Effector CD4-positive, alpha-beta T cell (primary cell): ENCODE measurements at places on chromosomes 1 and 21.

DNA sequence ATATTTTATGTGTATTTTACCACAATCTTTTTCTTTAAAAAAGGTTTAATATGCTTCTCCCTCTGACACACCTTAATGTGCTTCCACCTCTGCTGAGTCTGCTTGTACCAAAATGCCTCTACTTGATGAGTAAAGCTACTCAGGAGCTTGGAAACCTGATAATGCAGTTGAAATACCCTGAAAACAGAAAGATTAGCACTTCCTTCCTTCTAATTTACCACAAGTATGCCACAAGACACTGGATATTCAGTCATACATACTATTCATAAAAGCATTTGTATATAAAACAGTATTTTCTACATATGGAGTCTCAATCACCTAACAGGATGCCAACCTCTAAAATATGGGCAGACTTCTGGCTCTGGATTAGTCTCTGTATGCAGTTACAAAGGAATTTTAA lies 55.0 kb downstream of the SLC35D1 start:
- no peak for DNase-seq

DNA sequence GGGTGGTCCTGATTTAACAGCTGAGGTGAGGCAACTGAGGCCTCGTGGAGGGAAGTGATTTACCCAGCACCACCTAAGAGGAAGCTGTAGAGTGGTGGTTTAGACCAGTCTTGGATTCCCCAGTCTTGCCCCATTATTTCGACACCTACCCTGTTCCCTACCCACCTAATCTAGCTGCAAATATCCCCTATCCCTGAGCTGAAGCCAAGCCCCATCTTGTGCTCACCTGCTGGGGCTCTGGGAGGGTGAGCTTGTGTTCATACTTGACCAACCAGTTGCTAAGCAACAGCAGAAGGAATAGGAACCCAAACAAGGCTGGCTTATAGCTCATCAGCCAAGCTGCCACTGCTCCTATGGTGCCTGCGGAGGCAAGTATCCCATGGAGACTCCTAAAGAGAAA lies 2.0 kb downstream of the TEX46 start:
- DNase-seq, result no peak

DNA sequence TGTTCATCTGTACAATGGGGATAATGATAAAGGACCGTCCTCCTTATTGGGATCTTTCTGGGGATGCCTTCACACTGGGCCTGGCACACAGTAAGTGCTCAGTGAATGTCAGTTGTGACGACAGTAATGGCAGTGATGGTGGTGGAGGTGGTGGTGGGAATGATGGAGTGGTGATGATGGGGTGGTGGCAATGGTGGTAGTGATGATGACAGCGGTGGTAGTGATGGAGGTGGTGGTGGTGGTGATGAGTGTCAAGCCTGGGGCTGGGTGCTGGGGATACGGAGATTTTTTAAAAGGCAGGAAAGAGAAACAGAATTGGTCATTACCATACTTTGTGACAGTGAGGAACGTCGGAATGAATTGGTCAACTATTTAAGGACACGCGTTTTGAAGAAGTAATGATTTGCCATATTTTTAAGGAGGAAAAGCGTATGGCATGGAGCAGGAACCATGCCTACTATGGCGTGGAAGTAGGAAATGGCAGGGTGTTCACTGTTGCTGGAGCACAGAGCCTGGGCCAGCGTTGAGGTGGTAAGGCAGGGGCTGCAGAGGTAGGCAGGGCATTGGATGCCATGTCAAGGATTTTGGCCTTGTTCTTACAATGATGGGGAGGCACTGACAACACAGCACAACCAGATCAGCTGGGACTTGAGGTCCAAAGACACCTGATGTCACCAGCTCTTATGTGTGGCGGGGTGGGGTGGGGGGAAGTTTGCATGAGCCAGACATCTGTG lies 128.7 kb downstream of the ACTL8 start:
- no peak for DNase-seq

DNA sequence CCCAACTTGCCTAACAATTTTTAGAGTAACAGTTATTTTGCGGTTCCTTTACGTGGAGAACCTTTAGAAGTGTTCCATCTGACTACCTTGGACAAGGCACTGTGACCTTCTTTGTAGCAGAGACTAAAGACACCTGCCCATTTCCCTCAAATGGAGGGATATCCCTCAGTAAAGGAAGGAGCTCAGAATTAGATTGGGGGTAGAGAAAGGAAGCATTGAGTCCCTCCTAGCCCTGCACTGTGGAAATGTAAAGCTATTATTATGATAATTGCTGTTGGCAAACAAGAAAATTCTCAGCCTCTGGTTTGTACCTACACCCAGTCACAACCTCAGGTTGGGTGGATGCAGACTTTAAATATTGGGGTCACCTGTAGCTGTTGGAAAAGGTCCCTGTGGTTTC lies 72.6 kb upstream of the MACF1 start:
- DNase-seq, result no peak

GRCh38 chr1:22237433-22238093 lies 94.7 kb upstream of the WNT4 start:
- DNase-seq, result no peak

GRCh38 chr1:228666686-228667623 lies 68.3 kb upstream of the RHOU start:
- DNase-seq, result no peak

- no peak for DNase-seq
Measured at GRCh38 chr1:65083263-65083896, 64.6 kb upstream of the AK4 start.

DNA sequence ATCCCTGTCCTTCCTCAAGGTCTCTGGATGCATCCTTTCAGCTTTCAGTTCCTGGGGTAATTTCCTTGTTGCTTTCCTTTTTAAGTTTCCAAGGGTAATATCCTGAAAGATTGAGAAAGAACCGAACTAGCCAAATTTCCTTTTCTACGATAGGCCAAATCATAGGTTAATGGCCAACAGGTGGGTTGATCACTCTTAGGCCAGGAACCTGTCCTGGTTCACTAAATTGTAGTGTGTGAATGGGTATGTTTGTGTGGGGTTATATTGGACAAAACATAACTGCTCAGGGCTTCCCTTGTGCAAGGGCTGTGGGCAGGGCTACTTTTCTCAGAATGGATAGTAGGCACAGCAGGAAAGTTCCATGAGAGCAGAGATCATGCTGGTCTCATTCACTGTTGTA lies 17.1 kb downstream of the UBE2T start:
- no peak for DNase-seq

- DNase-seq, result no peak
Measured at GRCh38 chr1:177385760-177386698, 215.3 kb downstream of the BRINP2 start.

DNA sequence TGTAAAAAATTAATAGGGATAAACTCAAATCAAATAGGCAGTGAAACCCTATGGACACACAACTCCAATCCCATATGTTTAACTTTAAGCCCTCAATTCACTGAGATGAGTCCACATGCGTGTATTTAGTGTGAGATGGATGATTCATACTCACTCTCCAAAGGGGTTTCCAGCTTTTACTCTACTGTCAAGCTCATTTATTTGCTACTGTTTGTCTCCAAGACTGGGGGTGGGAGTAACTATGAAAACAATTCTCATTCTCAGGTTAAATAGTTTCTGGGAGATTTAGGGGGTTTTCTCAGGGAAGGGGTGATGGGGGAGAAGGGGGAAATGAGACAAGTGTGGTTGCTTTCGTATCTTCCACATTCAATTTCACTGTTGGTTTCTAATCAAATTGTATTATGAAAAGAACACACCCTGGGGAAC lies 2.7 kb downstream of the RAB29 start:
- DNase-seq, result no peak
